Fibroblast of the aortic adventitia (primary cell): ENCODE measurements at places on chromosomes 6 and 20. TPM values are rescaled to one million over a fixed set of nuclear protein-coding genes. Genes with fewer than 3 reads are reported as not detected.

- DNase-seq, result peak; percentile 59
Observed at GRCh38 chr20:7392542-7393206, 547.6 kb downstream of the HAO1 start.

Gene SLC22A7
- total RNA-seq, result not detected in 2 replicates

Gene DEFB124
- not detected in 2 replicates for total RNA-seq

Gene MUCL3
- total RNA-seq, result under 0.01 TPM in 1 of 2 replicates, not detected in the other
